ENCODE measurements at places on chromosomes 2 and 18. TPM values are rescaled to one million over a fixed set of nuclear protein-coding genes. Genes with fewer than 3 reads are reported as not detected.

Gene CRYGD
- total RNA-seq, result not detected

Gene REEP1
- total RNA-seq, result not detected

Gene CCDC93
- total RNA-seq, result 62.2 TPM

Gene LRP1B
- not detected for total RNA-seq

All from CD4-positive, alpha-beta T cell (primary cell).